ENCODE measurements at places on chromosomes 5 and 9.

DNA sequence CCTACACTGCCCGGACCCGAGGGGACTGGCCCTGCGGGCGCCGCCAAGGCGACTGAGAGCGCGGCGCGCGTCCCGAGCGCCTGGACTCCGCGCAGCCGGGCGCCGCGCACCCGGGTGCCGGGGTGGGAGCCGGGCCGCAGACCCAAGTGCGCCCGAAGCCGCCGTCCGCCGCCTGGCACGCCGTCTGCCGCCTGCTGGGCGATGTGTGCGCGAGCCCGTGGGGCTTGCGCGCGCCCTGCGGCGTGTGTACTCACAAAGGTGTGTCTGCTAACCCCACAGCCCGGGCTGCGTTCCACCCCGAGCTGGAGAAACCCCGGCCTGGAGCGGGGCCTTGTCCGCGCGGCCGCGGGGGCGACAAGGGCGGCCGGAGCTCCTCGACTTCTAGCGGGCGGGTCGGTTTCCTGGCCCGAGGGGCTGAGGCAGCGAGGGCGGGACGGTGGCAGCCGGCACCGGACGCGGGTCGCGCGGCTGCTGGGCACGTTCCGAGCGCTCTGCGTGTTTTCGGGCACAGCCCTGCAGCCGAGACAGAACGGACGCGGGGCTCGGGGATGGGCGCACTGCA, 1.1 kb upstream of the ZSWIM6 start:
- no peak for DNase-seq

DNA sequence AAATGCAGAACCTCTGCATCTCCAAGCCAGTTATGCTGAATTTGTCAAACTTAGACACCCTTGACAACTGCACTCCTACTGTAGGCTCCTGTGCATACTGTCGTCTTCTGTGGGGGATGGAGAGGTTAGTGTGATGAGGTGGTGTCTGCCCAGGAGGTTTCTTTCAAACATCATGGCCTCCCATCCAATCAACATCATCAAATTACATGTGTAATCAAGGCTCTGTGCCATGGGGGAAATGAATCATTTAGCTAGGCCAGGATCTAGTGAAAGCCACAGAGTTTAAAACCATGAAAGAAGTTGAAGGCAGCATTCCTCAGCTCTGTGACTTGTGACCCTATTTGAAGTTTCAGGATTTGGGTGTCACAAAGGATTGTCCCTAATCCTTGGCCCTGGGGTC, 240.6 kb downstream of the MARCHF11 start:
- no peak for DNase-seq

DNA sequence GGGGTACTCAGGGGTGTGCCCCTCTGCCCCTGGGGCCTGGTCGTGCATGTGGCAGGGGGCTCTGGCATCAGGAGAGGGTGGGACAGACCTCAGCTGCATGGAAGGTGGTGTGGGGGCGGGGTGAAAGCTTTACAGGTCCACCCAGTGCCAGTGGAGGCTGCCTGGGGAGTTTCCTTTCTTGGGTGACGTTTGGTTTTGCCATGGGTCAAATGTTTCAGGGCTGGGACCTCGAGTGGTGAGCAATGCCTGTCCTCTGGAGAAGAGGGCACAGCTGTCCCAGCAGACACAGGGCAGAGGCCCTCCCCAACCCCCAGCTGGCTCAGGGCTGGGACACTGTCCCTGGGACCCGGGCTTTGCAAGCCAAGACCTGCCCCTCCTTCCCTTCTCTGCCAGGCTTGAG, 3.6 kb downstream of the RXRA start:
- no peak for DNase-seq

DNA sequence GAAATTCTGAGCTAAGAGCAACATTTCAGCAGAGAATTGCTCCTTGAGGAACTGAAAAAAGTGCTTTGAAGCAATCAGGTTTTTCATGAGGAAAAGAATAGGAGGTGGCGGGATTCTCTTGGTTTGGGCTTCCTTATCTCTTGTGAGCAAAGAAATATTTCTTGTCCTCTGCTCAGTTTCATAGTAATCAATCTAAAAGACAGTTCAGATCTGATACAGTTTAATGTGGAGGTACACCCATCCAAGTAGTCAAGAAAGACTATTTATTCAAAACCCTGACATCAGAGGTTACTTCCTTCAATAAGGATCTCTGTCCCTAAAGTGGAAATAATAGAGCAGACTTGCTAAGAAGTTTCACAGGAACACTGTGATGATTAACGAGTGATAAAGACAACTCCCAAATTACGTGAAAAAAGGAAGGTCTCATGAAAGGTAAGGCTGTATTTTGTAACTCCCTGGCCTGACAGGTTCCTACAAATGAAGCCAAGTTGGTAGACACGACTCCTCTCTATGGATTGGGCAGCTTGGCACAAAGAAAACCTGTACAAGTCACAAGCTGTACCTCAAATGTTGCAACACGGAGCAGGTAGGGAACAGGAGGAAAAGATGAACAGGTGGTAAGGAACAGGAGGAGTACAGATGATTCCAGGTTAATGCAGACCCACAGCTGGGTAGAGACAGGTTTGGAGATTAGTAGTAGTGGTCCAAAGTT, 94.1 kb downstream of the SUSD1 start:
- DNase-seq, result no peak

DNA sequence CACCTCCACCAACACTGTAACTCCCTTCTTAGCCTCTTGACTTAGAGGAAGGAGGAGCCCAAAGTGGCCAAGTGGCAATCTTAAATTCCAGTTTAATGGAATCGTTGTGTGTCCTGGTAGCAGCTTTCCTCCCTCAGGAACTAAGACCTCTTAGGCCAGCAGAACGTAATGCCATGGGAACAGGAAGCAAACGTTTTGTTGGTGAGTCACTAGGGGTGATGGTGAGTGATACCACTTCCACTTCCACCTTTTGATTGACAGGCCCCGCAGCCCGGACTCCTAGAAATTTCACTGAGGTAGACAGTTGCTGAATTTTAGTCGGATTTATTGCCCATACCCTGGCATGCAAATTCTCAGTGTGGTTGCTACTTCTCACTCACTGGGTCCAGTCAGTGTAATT, 94.2 kb upstream of the FBN2 start:
- DNase-seq, result no peak

DNA sequence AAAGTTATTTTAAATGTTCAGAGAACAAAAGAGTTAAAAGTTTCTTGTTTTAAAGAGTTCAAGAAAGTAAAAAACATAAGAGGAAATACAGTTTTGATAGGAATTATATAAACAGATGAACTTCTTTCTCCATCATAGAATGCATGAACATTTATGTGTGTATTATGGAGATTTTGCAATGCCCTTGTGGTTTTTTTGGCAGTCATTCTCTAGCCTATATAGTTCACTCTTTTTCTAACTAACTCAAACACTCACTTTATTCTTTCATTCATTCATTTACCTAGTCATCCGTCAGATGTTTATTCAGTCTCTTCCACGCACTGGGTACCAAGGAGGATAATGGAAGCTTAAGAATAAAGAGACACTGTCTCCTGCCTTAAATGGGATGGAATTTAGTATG, 195.9 kb upstream of the VLDLR start:
- no peak for DNase-seq

GRCh38 chr5:134029156-134029555, 24.4 kb upstream of the VDAC1 start:
- no peak for DNase-seq

DNA sequence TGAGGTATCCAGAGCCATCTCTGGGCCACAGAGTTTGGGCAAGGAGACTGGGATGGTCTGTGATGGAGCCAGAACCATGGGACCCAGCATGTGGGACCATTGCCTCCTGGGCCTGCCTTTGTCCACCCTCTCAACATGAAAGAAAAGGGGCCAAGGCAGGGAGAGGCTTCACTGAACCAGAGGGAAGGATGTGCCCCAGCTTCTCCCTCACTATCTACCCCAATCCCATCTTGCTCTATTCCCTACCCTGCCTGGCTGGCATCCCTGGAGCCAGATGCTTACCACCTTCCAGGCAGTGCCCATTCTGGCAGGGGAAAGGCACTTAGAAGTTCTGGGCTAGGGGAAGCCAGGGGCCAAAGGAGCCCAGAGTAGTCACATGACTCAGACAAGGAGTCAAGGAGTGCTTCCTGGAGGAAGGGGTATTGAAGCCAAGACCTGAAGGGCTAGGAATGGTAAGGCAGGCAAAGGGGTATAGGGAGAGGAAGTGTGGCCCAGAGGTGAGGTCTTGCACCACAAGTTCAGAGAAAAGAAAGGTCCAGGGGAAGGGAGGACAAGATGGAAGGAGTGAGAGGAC, 9.8 kb downstream of the PDLIM4 start:
- no peak for DNase-seq

DNA sequence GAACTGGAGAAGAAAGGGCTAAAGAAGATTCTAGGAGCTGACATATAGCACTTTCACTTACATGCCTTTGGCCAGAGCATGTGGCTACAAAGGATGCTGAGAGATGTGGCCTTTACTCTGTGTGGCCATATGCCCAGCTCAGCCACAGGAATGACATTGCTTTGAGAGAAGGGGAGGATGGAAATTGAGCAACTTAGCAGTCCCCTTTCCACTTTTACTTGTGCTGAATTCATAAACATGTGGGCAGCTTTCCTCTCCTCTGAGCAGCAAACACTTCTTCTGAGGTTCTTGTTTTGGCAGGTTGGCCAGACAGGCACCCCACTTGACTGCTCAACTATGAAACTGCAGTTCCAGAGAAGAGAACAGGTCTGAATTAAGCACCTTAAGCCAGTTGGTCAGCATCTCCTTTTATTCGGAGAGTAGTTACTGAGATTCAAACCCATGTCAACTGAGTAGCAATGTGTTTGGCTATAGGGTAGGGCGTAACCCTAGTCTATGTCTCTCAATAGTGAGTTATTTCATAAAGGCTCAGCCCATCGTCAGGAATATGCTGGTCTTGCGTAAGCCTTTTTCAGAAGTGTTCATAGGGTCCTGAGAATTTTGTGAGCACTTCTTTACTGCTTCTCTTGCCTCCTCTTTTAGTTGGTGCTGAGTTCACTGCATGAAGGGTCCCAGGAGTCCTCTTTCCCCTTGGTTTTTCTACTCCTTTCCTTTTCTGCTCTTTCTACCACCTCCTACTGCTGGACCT, 134.5 kb downstream of the PALM2AKAP2 start:
- DNase-seq, result no peak

- no peak for DNase-seq
Measured at GRCh38 chr5:16891033-16891432, 45.1 kb downstream of the MYO10 start.

DNA sequence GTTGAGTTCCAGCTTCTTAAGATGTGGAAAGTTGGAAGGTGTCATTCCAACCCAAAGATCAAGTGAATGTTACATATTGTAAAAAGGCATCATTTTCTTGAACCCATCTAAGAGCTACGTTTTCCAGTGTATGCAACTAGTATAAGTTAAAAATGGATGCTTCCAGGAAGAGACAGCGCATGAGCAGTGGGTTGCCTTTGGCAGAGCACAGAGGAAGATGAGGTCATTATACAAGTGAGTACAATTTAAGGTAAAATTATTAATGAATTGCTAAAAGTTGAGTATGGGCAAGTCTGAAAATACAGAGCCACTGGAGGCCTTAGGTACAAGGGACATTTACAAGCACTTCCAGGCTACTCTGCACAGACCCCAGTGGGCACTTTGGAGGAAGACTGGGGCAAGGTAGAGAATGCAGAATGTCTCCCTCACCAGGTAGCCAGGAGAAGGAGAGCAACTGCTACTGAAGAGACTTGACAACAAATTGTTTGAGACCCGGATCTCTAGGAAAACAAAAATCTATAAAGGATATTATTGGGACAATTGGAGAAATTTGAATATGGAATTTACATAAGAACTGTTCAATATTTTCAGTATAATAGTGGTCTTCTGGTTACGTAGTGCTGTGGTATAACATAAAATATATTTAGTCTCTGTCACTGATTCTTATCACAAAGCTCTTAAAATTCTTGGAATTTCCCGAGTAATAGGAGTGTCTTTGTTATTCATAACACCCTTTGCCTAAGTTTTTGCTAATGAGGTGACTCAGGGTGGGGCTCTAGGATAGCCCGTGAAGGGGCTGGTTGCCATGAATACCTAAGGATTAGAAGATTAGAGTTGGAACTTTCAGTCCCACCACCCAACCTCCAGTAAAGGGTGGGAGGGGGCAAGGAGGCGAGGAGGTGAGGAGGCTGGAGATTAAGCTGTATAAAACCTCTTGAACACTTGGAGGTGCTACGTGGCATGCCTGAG, 129.9 kb upstream of the FER start:
- no peak for DNase-seq

- DNase-seq, result no peak
Measured at GRCh38 chr5:178589180-178590140, 733 bp downstream of the COL23A1 start.

- DNase-seq, result no peak
Measured at GRCh38 chr9:115939065-115939765, 214.4 kb upstream of the PAPPA start.

GRCh38 chr9:73565833-73566465, 414.3 kb downstream of the ANXA1 start:
- no peak for DNase-seq

- DNase-seq, result no peak
Measured at GRCh38 chr9:83185488-83186154, 122.7 kb upstream of the RASEF start.

DNA sequence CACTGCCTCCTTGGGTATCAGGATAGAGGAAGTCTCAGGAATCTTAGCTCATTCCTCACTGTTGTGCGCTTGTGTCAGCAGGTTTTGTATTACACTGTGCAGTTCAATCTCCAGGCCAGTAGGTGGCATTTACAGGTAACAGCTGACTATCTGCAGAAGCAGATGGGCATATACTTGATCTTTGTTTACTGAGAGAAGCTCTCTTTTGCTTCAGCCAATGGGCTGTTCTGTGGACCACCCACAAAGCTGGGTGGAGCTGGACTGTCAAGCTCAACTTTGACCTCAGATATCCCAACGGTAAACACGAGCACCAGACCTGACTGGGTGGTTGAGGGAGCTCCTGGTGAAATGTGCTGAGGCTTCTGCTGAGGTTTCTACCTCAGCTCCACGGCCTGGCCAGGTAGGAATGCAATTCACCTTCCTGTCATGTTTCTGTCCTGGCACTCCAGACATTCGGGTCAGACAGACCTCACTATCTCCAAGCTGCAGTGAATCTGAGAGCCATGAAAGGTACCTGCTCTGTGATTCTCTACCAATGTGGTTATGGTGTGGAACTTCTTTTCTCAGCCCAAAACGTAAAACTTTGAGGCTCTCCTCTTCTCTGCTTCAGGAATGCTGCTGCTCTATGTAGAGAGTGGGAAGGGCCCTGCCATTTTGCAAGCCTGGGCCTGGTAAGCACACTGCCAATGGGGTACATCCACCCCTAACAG, 167.9 kb upstream of the ACTBL2 start:
- peak; percentile 13 for DNase-seq

DNA sequence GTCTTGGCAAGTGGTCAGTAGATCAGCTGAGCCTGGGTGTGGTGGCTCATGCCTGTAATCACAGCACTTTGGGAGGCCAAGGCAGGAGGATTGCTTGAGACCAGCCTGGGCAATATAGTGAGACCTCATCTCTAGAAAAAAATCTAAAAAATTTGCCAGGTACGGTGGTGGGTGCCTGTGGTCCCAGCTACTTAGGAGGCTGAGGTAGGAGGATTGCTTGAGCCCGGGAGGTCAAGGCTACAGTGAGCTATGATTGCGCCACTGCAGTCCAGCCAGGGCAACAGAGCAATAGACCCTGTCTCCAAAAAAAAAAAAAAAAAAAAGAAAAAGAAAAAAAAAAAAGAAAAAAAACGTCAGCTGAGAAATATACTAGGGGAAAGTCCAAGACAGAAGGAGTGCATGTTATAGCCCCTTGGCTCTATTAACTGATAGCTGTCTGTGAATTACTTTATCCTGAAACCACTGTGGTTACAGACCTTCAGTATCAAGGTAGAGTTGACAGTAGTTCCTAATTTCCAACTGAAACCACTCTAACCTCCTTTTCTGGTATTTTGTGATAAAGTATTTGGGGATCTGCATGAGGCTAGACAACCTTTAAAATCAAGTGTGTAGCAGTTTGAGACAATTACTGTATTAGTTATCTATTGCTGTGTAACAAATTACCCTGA, 2.3 kb upstream of the INIP start:
- DNase-seq, result no peak
